Dermis blood vessel endothelial cell (primary cell): ENCODE measurements at places on chromosomes 16 and 17. TPM values are rescaled to one million over a fixed set of nuclear protein-coding genes. Genes with fewer than 3 reads are reported as not detected.

GRCh38 chr17:78502611-78503148 is 74.5 kb downstream of the DNAH17 start:
- DNase-seq: no peak

- no peak for DNase-seq
These were observed 27.1 kb upstream of the MYLK3 start for GRCh38 chr16:46775214-46775613.

DNA sequence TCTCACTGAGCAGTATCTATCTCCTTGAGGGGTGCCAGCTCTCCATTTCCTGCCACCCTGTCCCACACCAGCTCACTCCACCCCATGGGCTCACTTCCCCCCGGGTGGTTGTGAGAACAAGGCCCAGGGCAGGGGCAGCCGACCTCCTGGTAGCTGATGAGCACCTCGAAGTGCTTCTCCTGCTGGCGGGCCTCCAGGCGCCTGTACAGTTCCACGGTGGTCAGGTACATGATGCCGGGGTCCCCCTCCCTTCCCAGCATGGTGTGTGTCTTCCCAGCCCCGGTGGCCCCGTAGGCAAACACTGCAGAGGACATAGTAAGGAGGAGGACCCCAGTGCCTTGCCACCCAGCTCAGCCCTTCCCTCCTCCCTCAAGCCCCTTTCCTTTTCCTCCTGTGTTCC is 12.5 kb downstream of the KIF18B start:
- DNase-seq: no peak

DNA sequence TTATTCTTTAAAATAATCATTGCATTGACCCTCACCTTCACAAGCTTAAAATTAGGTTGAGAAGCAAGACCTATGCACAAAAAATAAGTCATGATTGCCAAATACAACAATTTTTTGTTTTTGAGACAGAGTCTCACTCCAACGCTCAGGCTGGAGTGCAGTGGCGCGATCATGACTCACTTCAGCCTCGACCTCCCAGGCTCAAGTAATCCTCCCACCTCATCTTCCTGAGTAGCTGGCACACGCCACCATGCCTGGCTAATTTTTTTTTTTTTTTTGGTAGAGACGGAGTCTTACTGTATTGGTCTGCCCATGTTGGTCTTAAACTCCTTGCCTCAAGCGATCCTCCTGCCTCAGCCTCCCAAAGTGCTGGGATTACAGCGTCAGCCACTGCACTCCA is 24.2 kb downstream of the ZNF652 start:
- peak; percentile 41 for DNase-seq

The TP53TG3 gene
- not detected in 2 replicates for total RNA-seq
